Stimulated activated naive CD4-positive, alpha-beta T cell treated with Interleukin-2 at 50 U/mL for 16 hours (primary cell): ENCODE measurements at places on chromosomes 5 and 9.

DNA sequence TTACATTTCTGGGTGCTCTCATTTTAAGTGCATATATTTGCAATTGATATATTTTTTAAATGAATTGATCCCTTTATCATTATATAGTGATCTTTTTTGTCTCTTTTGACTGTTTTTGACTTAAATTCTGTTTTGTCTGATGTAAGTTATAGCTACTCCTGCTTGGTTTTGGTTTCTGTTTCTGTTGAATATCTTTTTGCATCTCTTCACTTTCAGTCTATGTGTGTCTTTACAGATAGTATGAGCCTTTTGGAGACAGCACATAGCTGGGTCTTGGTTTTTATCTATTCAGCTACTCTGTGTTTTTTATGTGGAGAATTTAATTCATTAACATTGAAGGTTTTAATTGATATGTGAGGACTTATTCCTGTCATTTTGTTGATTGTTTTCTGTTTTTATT, 311.3 kb downstream of the SPATA31D1 start:
- DNase-seq = no peak

DNA sequence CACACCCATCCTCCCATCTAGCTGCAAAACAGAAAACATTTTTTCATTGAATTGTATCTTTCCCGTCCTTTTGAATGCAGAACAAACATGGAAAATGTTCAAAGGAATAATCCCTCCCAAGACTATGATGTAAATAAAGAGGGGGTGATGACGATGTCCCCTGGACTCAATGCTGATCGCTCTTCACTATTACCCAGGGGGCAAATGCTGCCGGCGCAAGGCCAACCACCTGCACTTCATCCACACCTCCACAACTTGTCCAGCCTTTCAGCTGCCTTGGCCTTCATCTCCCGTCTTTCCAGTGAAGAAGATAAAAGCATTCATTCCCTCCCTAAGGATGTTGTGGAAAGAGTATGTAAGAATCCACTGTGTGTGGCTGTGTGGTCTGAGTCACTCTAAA, 240.3 kb downstream of the AGTPBP1 start:
- DNase-seq = no peak

DNA sequence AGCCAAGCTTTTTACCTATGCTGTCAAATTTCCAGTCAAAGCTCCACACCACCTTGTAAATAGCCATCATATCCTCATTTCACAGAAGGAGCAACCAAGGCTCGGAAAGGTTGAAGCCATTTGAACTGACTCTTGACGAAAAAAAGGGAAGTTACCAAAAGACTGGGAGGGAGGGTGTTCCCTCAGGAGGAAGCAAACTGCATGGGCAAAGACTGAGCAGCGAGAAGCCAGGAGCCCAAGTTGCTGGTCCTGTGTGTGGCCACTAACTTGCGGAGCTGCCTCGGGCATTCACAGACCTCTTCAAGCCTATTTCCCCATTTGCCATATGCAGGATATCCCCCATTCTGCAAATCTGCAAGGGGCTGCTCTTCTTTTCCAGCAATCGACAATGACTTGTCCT, 37.4 kb downstream of the TTLL11 start:
- no peak for DNase-seq

- DNase-seq = no peak
Measured at GRCh38 chr9:1051210-1051583, 1.0 kb downstream of the DMRT2 start.

GRCh38 chr9:21096901-21097255, 19.1 kb upstream of the IFNB1 start:
- no peak for DNase-seq

GRCh38 chr9:134698111-134698510, 56.5 kb downstream of the COL5A1 start:
- DNase-seq = no peak

GRCh38 chr9:95284162-95285080, 33.1 kb downstream of the FANCC start:
- DNase-seq = no peak

- no peak for DNase-seq
Measured at GRCh38 chr9:123795336-123795735, 134.6 kb downstream of the DENND1A start.
